Neural progenitor cell (in vitro differentiated cells): ENCODE measurements at places on chromosomes 13 and 19.
A peak's percentile ranks its signal among the peaks of the same experiment; 100 is the strongest.

DNA sequence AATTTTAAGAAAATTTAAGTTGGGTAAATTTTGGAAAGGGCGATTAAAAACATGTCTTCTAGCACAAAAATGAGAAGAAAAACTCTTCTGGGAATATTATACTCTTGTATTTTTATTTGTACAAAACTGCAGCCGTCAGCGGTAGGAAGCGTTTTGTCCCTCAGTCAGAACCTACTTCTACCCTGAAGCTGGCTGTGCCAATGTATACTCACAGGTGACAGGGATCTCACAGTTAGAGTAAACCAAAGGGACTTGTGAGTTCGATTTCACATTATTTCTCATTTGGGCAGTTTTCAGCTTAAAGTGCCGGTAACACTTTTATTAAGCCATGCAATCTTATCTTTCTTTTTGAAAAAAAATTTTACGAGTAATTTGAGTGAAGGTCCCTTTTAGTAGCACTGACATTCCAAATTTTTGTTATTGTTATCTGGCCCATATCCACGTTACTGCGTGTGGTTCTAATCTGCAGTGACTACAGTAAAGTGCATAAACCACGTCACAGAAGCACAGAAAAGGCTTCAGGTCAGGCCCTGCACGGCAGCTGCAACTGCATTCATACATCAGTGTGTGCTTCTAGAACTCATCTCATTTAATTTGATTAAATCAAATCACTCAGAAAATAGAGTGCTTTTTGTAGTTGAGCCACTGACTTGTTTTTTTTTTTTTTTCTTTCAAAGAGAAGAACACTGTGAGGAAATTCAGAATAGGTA is 387.3 kb downstream of the LIG4 start:
- no peak for DNase-seq

DNA sequence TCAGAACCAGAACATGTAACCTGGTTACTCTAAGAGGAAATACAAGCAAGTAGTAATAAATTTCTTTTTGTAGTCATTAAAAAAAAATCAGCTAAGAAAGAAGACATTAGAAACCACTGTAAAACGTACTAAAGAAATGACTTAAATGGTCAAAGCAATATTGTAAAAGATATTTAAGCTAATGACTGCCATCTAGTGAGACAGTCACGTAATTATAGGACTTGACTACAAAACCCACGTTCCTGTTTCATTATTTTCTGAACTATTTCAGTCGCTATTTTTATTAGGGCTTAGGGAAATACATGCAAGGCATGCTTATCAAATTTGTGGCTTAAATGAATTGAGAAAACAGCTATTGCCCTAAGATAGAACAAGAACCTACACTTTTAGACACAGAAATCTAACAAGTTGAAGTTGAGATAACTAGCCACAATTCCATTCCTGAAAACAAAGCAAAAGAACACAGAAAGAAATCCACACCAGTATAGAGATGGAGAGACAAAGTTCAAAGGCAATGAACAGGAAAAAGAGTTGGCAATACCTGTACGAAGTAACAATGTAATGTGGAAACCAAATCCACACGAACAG is 17.9 kb downstream of the ALG5 start:
- DNase-seq, result peak; percentile 46

GRCh38 chr19:3361384-3362216 is 4.8 kb upstream of the NFIC start:
- DNase-seq, result no peak

GRCh38 chr19:13064092-13064489 is 38.6 kb downstream of the LYL1 start:
- no peak for DNase-seq

DNA sequence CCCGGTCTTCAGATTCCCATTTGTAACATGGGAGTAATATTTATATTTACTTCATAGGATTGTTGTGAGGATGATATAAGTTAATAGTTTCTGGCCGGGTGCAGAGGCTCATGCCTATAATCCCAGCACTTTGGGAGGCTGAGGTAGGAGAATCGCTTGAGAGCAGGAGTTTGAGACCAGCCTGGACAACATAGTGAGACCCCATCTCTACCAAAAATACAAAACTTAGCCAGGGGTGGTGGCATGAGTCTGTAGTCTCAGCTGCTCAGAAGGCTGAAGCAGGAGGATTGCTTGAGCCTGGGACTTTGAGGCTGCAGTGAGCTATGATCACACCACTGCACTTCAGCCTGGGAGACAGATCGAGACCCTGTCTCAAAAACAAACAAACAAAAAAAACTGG is 11.2 kb downstream of the CATSPERG start:
- DNase-seq, result no peak

DNA sequence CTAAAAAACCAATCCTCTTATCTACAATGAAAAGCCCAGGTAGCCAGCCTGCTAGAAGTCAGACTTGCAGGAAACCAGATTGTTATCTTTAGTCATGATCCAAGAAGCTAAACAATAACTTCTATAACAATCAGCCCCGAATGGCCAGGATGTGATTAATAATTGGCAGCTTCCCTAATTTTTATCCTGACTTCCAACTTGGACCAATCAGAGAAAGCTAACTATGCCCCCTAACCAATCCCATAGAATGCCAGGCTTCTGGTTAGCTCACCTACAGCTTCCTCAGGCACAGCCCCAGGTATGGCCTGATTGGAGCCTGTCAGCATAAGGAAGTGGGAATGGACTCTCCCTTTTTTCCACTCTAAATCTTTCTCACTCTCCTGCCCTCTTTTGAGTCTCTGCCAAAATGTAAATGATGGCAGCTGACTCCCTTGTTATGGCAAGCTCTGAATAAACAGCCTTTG is 394.9 kb downstream of the DLEU7 start:
- DNase-seq, result no peak

- DNase-seq, result peak; percentile 93
Measured at GRCh38 chr19:2578901-2579677, 103.2 kb downstream of the GADD45B start.

GRCh38 chr19:35048911-35049411 is 7.4 kb downstream of the HPN start:
- DNase-seq, result no peak

GRCh38 chr19:45889210-45889885 is 3.4 kb upstream of the IRF2BP1 start:
- DNase-seq, result no peak

DNA sequence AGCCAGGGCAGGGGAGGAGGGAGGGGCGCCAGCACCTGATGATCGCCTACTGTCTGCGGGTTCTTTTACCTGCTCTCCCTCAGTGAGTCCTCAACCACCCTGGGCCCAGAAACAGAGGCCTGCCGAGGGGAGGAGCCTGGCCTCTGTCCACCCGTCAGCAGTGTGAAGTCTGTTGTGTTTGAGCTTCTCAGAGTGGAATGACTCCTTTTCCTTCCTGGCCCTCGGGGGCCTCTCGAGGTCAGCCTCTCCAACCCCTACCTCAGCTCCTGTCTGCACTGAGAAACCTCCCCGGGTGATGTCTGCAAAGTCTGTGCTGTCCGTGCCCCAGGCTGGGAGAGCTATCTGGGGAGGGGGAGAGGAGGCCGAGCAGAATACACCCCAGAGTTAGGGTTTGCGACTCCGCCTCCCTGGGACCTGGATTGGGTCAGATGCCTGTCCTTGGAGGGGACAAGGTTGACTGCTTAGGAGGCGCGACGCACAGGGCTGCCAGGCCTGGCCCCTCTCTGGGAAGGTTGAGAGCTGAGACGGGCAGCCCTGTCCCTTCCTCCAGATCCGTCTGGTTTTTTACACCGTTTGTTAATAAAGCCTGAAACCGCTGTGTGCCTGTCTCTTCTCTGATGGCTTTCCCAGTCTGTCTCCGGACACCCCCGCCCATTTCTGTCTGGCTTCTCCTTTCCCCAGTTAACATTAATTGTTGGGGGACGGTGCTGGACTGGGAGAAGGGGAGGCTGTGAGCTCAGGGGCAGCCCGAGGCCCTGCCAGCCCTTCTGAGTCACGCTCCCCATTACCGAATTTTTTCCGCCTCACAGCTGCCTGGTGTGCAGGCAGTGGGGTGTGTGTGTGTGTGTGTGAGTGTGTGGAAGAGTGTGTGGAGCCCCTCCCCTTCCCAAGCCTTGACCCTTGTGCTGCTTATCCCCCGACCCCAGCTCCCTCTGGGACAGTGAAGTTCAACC is 989 bp upstream of the SSC5D start:
- DNase-seq, result peak; percentile 44

- no peak for DNase-seq
Measured at GRCh38 chr19:14654786-14655560, 19.7 kb downstream of the ADGRE3 start.

GRCh38 chr13:75566658-75567057 is 17.1 kb downstream of the UCHL3 start:
- DNase-seq, result no peak

GRCh38 chr13:90272356-90272755 is 1075.1 kb upstream of the MIR17HG start:
- no peak for DNase-seq

DNA sequence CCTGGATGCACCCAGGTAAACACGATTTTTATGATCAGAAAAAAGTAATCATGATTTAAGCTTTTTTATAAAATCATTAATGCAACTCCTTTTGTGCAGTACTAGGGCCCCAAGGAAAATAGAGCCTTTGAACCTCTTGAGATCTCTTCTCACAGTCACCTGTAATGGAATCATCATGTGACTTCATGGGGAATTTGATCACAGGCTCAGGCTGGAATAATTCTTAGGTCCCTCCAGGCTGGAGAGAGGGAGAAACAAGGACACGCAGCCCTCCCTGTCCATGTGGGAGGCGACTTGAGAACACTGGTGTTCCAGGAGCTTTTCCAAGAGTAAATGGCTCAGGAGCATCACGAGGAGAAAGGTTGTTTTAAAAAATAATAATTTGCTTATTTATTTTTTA is 156.1 kb downstream of the NUFIP1 start:
- no peak for DNase-seq

GRCh38 chr19:31717269-31717923 is 368.2 kb upstream of the TSHZ3 start:
- DNase-seq, result no peak

DNA sequence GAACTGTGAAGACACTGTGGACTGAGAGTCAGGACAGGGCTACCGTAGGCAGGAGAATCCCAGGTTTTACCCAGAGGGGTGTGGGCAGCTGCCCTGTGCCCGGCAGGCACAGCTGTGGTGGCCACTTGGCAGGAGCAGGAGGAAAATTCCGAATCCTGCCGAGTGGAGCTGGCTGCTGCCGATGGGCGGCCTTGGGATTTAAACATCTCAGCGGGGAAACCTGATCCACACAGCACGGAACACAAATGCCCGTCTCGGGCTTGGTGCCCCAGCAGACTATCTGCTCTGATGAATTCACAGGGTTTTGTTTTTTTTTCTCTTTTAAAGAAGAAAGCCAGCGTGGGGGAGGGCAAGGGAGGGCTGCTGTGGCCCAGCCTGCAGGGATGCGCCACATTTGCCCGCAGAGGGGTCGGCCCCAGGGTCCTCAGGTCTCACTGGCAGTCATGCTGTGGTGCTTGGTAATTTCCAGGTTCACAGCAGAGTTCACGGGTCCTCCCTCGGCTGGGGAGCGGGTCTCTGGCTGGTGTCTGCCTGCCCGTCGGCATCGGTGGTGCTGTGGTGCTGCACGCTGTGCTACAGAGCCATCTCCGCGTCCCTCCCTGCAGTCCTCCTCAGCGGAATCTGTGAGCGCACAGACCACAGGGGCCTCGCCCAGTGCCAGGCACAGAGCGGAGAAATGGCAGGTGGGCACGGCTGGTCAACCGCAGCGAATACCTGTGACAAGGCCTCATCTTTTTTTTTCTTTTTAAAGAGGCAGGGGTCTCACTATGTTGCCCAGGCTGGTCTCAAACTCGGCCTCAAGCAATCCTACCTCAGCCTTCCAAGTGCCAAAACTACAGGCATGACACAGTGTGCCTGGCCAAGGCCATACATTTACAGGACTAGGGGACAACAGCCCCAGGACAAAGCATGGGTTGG is 28.1 kb downstream of the MPND start:
- no peak for DNase-seq

- peak; percentile 20 for DNase-seq
Measured at GRCh38 chr13:106104281-106104901, 431.1 kb downstream of the EFNB2 start.

- peak; percentile 33 for DNase-seq
Measured at GRCh38 chr13:41652735-41653361, 195.5 kb downstream of the RGCC start.

DNA sequence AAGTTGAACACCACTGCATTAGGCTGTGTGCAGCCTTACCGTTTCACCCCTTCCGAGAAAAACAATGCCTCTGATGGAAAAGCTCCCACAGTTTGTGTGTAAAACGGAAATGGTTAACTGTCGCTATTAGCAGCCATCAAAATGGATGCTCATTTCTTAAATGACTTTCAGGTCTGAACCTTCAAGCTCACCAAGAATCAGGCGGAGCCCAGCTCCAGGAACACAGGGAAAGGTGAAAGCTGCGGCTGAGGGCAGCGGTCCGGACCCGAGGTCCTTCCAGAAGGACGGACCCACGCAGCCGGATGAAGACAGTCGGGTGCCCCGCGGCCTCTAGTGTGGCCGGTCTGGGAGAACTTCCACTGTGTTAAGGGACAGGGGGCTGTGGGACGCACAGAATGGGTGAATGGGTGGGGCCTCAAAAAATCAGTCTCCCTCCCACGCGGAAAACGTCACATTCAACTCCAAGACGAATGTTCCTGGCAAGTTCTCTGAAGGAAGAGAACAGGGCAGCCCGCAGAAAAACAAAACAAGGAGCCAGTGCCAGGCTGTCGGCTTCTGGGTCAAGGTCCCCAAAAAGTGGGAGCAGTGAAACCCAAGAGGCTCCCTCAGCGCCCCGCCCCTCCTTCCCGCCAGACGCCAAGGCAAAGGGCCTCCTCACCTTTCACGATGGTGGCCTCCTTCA is 4.9 kb downstream of the IRS2 start:
- DNase-seq, result no peak

DNA sequence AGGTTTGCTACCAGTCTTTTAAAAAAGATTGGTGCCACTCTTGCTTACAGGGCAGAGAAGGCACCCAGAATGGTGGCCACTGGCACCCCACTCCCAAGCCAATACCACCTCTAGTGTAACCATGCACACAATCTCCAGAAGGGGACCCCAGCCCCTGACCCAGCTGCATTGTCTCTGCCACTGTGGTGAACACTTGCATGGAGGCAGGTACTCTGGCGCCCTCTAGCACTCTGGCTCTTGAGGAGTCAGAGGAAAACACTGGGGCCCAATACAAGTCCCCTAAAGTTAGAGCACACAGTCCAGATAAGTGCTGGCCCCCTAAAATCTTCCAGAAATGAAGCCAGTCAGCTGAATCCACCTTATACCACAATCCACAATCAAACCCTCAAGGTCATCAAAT is 6.0 kb downstream of the ERVV-1 start:
- DNase-seq, result peak; percentile 64
